ENCODE measurements at places on chromosomes 3 and 15.

- DNase-seq: no peak
Measured at GRCh38 chr3:70947579-70947978, 635.1 kb upstream of the MDFIC2 start.

- no peak for DNase-seq
Measured at GRCh38 chr3:36519682-36520081, 139.4 kb downstream of the STAC start.

GRCh38 chr15:59688423-59688781 lies 718 bp downstream of the BNIP2 start:
- DNase-seq: no peak

DNA sequence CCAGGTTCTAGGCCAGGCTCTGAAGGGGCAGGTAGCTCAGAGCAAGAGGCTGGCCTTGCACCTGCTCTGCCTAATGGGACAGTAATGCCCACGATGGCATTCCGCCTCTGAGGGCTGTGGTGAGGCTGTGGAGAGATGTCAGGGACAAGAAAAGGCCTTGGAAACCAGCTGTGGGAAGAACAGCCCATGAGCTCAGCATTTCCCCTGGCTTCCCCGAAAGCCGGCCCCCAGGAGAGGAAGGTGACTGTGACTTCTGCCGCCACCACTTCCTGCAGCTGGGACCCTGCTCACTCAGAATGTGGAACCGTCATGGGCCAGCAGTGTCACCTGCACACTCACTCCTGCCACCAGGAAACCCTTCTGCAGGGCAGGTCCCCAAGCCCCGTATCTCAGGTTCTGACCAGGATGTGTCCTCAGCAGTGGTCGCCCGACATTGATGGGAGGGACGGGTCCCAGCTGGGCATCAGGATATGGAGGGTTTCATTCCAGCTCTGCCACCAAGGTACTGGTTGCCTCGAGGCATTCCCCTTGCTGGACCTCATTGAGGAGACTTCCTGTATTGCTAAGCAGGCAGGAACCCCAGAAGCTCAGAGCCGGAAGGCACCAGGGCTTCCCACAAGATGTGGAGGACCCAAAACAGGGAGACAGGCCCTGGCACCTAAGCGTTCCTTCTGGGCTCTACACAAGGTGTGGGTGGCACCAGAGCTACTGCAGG lies 30.7 kb downstream of the SEMA7A start:
- no peak for DNase-seq

DNA sequence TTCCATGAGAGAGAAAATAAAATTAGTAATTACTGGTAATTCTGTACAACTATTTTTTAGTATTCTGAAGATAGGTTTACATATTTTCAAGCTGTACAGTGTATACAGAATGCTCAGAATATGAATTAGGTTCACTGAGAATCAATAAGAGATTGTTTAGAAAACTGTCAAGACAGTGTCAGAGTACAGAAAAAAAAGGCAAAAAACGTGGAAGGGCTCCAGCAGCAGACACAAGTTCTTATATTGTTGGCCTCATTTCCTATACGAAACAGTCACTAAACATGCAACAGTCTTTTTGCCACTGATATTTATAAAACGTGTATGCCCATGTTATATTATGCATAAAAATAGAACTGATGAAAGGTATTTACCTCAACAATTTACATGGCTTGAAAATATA lies 103.9 kb downstream of the ISL2 start:
- no peak for DNase-seq

DNA sequence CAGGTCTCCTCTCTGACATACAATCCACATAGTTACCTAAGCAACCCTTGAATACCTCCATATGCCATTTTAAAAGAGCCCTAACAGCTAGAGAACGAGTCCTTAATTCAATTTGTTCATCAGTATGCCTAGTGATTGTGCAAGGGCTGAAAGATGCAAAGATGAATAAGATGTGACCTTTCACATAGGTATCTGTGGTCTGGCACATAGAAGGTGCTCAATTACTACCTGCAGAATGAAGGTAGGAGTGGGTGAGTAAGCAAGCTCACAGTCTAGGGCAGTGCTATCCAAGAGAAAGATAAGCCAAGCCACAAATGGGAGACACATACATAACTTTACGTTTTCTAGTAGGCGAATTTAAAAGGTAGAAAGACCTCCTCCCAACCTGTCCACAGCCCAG lies 157.9 kb downstream of the OSBPL10 start:
- no peak for DNase-seq

- no peak for DNase-seq
Measured at GRCh38 chr15:84819291-84819768, 2.2 kb downstream of the ALPK3 start.

- DNase-seq: no peak
Measured at GRCh38 chr3:10783360-10784351, 32.4 kb upstream of the SLC6A11 start.

- DNase-seq: no peak
Measured at GRCh38 chr3:59127071-59127470, 77.2 kb upstream of the CFAP20DC start.

- DNase-seq: no peak
Measured at GRCh38 chr15:95129574-95129973, 898.2 kb downstream of the MCTP2 start.

- no peak for DNase-seq
Measured at GRCh38 chr15:63672369-63672768, 75.2 kb downstream of the FBXL22 start.

GRCh38 chr15:76664895-76665294 lies 240.2 kb downstream of the SCAPER start:
- DNase-seq: no peak

- no peak for DNase-seq
Measured at GRCh38 chr15:40618023-40618422, 24.0 kb downstream of the KNL1 start.

DNA sequence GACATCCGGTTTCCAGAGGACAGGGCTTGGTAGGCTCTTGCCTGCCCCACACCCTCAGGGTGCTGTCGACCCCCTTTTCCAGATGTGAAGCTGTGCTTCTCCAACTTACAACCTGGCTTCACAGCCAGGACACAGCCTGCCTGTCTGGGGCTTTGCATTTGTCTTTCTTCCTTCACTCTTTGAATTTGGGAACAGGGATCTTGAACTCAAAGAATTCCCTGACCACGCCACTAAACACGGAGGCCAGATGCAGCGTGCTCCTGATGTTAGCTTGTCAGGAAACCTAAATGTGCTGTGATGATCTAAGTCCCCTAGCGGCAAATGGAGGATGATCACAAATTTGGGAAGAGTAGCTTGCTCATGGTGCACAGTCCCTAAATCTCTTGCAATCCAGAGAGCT lies 244.8 kb upstream of the RGMA start:
- DNase-seq: no peak

DNA sequence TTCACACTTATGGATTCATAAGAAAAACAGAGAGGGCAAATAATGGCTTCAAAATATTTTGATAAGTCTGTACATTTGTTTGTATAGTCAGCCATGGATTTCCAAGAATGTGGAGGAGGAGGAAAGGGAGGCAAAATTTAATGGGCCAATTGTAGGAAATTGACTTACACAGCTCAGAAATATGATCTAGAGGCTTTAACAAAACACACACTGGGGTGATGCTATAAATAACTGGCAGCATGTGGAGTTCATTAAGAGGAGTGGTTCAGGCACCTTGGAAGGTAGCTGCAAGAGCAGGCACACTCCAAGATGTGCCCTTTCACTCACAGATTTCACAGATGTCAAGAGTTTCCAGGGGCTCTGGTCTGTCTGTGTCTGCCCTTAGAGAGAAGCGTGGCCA lies 193.4 kb upstream of the RASGRP1 start:
- peak; percentile 57 for DNase-seq

- no peak for DNase-seq
Measured at GRCh38 chr3:115062009-115062408, 85.1 kb downstream of the ZBTB20 start.

DNA sequence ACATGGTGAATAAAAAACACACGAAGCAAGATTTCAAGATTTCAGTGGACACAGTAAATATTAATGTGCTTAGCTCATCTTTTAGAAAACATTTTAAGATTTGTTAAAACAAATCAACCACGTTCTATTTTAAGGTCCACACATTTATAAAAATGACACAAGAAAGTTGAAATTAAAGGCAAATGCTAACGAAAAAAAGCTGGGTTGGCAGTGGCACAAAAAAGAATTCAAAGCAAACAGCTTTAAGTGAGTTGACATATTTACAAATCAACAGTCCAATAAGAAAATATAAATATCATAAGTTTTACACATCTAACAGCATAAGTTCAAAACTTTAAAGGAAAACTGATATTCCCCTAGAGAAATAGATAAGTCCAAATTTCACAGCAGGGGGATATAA lies 430.4 kb upstream of the CCDC54 start:
- no peak for DNase-seq

- DNase-seq: no peak
Measured at GRCh38 chr3:72746430-72747411, 101.5 kb downstream of the SHQ1 start.

DNA sequence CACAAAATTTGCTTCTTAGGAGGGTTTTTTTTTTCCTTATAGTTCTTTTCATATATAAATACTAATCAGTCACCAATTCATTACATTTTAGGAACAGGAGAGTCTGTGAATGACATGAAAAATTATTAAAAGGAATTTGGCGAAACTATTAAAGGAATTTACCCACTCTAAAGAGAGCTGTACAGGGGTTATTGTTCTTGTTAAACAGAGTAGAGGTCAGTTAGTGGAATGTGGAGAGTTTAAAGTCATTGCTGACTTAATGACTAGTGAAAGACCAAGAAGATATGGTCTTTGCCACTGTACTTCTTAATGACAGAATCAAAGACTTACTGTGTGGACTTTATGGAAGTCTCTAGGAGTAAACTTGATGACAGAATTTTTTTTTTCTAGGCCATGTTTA lies 333.6 kb upstream of the C2CD4B start:
- DNase-seq: no peak

DNA sequence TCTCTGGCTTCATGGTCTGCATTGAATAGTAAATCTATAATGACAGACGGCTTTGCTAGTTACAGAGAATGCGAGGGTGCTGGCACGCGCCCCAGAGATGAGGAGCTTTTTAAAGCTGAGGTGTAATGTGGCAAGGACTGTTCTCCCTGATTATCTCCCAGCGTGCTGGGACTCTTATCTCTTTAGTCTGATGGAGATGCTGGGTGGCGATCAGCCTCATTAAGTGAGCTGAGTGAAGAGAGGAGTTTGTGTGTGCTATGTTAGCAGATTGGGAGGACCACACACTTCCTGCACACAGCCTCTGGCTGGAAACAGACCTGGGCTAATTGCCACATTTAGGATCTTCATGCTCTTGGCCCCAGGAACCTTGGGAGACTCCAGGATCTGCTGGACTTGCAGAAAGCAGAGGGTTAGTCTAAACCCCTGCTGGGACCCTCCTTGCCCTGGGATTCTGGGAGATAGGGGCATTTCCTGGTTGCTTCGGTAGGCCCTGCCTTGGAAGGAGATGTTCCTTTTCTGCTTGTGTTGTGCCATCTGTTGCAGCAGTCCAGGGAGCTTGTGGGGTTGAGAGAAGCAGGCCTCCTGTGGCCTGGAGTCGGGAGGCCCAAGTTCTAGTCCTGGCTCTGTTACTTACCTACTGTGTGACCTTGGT lies 15.0 kb downstream of the PDIA5 start:
- DNase-seq: no peak

GRCh38 chr3:115547207-115547606 lies 76.1 kb upstream of the GAP43 start:
- no peak for DNase-seq

- DNase-seq: no peak
Measured at GRCh38 chr3:48412375-48413001, 17.4 kb downstream of the PLXNB1 start.

DNA sequence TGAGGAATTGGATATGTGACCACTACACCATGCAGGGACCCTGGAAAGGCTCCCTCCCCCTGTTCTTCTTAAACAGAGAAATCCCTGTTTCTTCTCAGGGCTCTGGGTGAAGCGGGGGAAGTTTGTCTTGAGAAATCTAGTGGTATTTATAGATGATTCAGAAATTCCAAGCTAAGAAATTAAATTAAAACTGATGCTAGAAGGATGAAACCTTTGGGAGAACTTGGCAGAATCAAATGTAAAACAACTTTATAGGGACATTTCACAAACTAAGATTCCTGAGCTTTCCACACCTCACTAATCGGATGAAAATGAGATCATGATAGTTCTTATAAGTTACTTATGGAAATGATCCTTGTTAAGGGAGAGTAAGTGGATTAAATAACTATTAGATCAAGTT lies 54.2 kb downstream of the FBXL2 start:
- no peak for DNase-seq

GRCh38 chr3:121362035-121362734 lies 183.6 kb downstream of the POLQ start:
- DNase-seq: no peak

GRCh38 chr15:35067496-35068347 lies 17.4 kb downstream of the NANOGP8 start:
- no peak for DNase-seq

- no peak for DNase-seq
Measured at GRCh38 chr15:70443486-70444273, 319.7 kb downstream of the UACA start.

DNA sequence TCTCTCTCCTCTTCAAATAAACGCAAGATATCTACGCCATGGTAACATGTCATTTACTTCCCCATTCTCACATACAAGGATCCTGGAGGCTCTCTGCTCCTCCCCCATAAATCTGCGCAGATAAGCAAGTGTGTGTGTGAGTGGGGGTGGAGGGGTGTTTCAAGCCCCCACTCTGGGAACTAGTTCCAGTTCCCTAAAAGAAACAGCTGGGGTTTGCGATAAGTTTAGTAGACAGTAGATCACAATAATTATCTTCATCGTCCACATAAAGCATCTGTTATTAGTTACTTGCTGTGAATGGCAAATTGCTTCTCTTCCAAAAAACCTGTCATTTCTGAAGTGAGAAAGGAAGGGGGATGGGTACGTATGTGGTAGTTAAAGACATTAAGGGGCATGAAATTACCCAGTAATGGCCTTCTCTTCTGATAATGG lies 79.8 kb downstream of the RBPMS2 start:
- no peak for DNase-seq

GRCh38 chr3:54536450-54536849 lies 391.4 kb downstream of the LRTM1 start:
- DNase-seq: no peak

DNA sequence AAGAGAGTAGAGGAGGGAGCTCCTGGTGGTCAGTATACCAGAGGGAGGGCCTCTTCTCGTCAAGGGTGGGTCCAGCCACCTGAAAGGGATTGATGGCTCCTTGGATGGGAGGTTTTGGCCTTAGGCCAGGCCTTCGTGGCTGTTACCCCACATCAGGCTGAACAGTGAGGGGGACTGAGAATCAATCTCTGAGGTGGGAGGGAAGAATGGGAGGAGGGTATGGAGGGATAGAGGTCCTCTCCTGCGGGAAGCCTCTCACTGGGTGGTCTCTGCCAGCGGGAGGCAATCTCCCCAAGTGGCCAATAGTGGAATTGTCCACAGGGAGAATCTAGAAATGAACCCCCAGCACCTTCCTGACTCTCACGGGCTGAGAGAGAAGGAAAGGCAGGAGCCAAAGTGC lies 53.5 kb downstream of the BSN start:
- no peak for DNase-seq

- no peak for DNase-seq
Measured at GRCh38 chr15:54803134-54803808, 393.5 kb downstream of the RSL24D1 start.

GRCh38 chr3:157351981-157352380 lies 84.7 kb upstream of the PTX3 start:
- DNase-seq: no peak
